Left colon (tissue), 2 donors: ENCODE measurements at places on chromosomes 11 and 22.

- no peak for DNase-seq
Measured at GRCh38 chr11:68413591-68413999, 47.0 kb upstream of the PPP6R3 start.

DNA sequence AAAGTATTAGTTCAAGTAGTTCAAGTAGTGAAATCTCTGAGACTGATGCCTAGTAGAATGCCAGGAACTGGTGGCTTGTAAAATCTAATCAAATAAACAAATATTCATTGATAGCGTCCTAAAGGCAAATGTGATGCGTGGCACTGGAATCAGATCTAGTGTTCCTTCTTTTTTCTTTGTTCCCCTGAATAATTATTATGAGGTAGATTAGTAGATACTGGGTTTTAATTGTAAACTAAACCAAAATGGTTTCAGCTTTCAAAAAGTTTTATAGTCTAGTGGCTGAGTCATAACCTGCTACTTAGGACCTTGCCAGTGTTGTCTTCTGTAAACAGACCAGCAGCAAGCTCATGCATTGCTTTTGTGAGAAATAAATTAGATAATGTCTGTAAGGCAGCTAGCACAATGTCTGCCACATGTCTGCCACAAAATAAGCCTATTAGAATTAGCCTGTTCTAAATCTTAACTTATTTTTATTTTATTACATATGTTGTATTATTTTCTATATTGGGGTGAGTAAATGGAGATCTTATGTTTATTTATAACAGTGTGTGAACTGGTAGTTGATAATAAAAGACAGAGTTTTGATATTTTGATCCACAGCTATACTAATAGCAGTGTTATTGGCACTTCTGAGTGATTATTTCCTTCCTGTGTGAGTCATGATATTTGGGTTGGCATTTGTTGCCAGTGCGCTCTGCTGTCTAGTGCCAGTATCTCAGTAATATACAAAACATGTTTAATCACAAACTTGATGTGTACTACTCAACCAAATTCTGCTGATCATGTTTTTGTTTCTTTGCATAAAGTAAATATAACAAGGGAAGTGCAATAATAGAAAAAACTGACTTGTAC is 135.7 kb downstream of the TMEM135 start:
- no peak for DNase-seq

- DNase-seq, result no peak
Measured at GRCh38 chr11:28337701-28338100, 229.5 kb downstream of the METTL15 start.

DNA sequence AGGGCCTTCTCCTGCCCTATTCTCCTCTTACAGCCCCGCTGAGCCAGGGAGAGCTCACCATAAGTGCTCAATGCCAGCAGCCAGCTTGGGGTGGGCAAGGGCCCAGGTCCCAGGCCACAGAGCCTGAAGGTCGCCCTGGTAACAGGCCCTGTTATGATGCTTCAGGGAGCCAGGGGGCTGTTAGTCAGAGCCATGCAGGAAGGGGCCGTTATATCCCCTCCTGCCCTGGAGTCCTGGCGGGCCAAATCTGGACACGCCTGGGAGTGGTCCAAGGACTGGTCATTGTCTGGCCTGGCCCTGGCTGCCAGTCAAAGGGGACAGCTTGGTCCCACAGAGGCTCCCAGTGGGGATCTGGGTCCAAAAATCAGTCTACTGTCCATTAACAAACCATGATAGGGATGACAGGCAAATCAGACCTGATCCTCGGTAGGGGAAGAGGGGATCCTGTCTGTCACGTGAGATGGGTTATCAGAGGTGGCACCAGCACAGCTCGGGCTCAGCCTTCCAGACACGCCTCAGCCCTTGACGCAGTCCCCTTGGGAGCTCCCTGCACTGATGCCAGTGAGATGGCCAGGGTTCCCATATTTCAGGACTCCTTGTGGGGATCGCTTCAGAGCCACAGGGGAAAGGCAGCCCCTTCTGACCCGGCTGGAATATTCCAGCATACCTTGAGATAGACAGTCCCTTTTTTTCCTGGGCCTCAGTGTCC is 55.9 kb downstream of the LRRC32 start:
- DNase-seq, result peak; percentile 23

- peak; percentile 64 for DNase-seq
Measured at GRCh38 chr11:126140926-126141280, 70.5 kb downstream of the RPUSD4 start.

DNA sequence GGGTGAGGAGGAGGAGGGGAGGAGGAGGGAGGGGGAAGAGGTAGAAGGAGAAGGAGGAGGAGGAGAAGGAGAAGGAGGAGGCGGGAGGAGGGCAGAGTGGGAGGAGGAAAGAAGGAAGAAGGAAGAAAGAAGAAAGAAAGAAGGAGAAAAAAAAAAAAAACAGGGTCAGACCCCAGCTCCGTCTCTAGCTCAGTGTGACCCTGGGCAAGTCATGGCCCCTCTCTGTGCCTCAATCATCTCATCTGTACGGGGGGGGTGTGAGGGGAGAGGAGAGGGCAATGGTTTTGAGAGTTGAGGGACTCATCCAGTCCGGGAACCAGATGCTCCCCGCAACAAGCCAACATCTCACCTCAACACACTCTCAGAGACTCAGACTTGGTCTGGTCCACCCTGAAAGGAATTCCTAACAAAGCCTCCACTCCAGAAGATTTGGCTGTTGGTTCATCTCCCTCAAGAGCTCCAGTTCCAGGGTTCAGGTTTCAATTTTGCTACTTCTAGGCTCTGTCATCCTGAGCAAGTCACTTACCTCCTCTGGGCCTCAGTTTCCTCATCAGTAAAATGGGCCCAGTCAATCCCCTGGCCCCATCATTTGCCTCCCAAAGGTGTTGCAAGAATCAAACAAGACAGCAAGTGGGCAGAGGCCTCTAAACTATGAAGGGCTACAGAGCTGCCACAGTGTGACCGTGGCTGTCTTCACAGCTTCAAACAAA is 7.7 kb downstream of the CARD10 start:
- DNase-seq, result no peak

DNA sequence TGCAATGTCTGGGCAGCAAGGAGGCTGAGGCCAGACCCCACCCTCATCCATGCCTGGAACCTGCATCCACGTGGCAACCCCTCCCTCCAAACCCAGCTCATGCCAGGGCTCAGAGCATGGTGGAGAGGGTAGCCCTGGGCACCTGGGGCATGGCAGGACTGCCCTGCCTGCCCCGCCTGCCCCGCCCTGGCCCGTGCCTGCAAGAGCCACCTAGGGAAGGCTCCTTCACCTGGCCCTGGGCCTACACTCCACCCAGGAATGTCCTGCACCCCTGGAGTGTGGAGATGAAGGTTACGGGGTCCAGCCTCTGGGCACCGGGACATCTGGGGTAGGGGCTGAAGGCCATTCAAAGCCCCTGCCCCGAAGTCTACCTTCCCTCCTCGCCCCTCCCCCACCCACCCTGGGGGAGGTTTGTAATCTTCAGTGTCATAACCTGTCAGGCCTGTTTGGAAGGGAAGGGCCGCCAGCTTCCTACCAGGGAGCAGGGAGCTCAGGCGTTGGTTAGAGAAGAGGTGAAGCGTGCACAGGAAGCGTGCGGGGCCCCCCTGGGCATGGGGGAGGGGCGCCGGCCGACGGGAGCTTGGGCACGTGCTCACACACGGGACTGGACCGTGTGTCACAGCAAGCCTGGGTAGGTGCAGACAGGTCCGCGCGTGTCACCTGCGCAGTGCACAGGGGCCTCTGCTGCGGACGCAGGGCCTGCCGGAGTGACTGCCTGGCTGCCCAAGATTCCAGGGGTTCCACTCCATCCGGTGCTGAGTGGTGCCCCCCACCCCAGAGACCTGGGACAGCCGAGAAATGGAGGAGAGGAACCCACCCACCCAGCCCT is 30.7 kb upstream of the TH start:
- peak; percentile 86 for DNase-seq

DNA sequence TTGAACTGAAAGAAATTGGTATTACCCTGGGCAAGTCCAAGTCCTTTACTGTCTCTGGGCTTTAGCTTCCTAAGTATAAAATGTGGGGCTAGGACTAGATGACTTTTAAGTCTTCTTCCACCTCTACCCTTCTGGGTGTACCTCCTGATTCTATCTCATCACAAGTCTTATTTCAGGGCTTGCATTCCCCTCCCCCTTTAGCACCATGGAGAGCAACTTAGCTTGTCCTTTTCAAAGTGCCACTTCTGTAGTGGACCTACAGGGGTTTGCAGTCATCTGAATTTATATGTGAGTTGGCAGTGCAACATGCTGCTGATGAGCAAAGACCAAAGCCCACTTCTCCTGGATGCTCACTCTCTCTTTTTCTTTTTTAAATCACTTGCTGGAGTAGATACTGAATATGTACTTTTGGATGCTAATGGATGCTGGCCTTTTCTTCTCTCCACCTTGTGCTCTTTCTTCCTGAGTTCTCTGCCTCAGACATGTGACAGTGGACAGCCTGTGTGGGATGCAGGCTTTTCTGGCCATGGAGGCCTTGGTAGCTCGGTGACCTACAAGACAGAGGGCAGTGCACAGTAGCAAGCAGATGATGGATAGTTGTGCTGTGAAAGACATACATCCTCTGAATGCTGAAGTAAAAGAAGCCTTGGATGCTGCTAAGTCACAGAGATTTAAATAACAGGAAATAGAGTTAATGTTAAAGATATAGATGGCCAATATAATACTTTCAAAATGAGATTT is 185.0 kb downstream of the NELL1 start:
- DNase-seq, result no peak

GRCh38 chr22:41883400-41883799 is 31.5 kb downstream of the SHISA8 start:
- no peak for DNase-seq

GRCh38 chr11:2940147-2940920 is 11.1 kb upstream of the PHLDA2 start:
- peak; percentile 65 for DNase-seq
